Urinary bladder (tissue), 4 donors: ENCODE measurements at places on chromosomes 2 and 18. TPM values are rescaled to one million over a fixed set of nuclear protein-coding genes. Genes with fewer than 3 reads are reported as not detected.
A peak's percentile ranks its signal among the peaks of the same experiment; 100 is the strongest.

MC4R gene
- total RNA-seq: 0.16 TPM

GRCh38 chr2:23541503-23542229 lies 156.7 kb downstream of the KLHL29 start:
- DNase-seq: no peak

DNA sequence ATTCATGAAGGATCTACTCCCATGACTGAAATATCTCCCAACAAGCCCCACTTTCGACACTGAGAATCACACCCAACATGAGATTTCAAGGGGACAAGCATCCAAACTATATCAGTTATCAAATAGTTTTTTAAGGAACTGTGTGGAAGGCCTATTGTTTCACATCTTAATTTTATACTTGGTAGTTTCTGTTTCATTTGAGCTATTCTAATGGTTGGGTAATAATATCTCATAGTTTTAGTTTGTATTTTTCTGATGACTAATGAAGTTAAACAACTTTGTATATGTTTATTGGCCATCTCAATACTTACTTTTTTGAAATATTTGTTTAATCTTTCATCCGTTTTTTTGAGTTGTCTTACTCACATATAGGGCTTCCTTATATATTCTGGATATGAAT lies 135.0 kb downstream of the SCG2 start:
- no peak for DNase-seq

CCT4 gene
- total RNA-seq: 122 TPM

DSG3 gene
- total RNA-seq: 1.0 TPM

SERPINB3 gene
- 0.16 TPM for total RNA-seq

ABHD1 gene
- not detected for total RNA-seq

GRCh38 chr2:41216978-41217377 lies 765.1 kb upstream of the SLC8A1 start:
- peak; percentile 3 for DNase-seq

- DNase-seq: no peak
Observed at GRCh38 chr2:118672571-118673158, 174.8 kb downstream of the EN1 start.

- no peak for DNase-seq
Observed at GRCh38 chr18:57826252-57826651, 23.1 kb upstream of the ATP8B1 start.

DIPK1C gene
- total RNA-seq: 1.6 TPM

DSC3 gene
- total RNA-seq: 9.4 TPM

- DNase-seq: no peak
Observed at GRCh38 chr2:129779783-129780182, 199.7 kb upstream of the RAB6C start.

GRCh38 chr18:7467708-7468466 lies 99.2 kb upstream of the PTPRM start:
- DNase-seq: no peak

VSNL1 gene
- 1.7 TPM for total RNA-seq

- DNase-seq: no peak
Observed at GRCh38 chr2:61605245-61605644, 67.1 kb upstream of the XPO1 start.

GRCh38 chr18:13934676-13935075 lies 19.3 kb upstream of the MC2R start:
- DNase-seq: no peak

ZNF532 gene
- 105 TPM for total RNA-seq

CRYBA2 gene
- total RNA-seq: not detected

DNA sequence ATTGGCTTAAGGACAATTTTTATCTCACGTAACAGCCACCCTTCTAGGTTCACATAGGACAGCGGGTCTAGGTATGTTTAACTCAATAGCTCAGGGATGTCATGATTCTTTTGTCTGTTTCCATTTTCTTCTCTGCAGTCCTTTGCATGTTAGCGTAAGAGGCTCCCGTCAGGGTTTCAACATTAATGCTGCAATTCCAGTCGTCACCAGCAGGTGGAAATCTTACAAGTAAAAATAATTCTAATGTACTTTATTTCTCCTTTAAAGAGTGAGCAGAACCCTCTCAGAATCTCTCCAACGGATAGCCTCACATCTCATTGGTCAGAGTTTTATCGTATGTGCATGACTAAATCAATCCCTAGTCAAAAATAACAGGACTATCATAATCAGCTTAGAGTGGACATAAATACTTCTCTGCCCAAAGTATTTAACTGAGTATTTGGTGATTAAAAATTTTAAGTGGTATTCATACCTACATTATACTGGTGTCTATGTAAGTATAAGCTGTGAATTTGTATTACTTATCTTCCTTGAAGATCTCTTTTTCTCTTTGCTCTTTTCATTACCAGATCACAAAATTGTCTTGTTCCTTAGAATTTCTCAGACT lies 487.2 kb upstream of the GCFC2 start:
- peak; percentile 6 for DNase-seq

IL1R2 gene
- total RNA-seq: 0.37 TPM

GRCh38 chr2:74186038-74186437 lies 7.4 kb upstream of the MOB1A start:
- DNase-seq: no peak

DOK6 gene
- total RNA-seq: 22.6 TPM

DHRS9 gene
- 0.69 TPM for total RNA-seq

- DNase-seq: no peak
Observed at GRCh38 chr2:160365716-160366367, 127.8 kb downstream of the RBMS1 start.

ARHGEF4 gene
- 7.0 TPM for total RNA-seq

FAM110C gene
- total RNA-seq: 10.8 TPM

- DNase-seq: no peak
Observed at GRCh38 chr2:71610671-71611070, 157.3 kb downstream of the DYSF start.

TACR1 gene
- 1.9 TPM for total RNA-seq

DNA sequence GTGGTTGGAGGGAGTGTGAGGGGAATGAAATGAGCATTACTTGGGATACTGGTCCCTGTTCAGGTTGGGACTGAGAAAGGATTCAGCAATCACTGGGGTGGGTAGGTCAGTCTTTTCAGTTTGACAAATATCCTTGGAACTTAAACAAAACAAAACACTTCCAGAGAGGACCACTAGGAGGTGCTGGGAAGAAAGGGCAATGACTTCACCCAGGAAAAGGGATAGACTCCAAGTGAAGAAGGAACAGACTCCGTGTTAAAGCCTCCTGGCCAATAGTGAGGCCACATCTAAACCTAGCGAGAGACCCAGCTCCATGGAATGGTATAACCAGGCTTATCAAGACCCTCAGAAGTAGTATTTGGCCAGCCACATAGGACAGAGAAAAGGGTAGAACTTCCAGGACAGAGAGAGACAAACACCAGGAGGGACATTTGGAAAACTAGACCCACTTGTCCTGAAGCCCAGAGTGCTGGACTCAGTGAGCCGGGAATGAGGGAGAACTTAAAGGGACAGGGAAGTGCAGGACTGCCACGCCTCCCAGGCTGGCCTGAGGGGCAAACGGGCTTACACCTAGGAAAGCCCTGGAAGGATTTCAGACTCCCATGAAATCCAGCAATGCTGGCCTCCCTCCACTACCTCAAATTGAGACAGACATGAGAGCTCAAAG lies 19.6 kb upstream of the KCNG3 start:
- no peak for DNase-seq

- DNase-seq: no peak
Observed at GRCh38 chr2:43391878-43392215, 165.4 kb upstream of the ZFP36L2 start.

DNA sequence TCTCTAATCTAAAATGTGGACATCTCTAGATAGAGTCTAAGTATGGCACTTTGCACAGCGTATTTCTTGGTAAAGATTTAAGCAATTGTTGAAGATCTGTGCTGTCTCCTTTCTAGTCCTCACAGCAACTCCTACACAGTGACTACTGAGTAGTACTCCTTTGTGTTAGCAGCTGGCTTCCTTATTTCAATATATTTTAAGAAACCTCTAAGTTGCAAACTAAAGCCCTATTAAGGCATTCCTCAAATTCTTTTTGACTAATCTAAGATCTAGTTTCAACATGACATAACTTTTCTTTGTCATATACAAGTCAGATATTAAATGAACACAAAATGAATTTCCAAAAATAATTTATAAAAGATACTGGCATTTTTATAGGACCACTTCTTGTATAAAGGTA lies 121.8 kb upstream of the DNAJC10 start:
- no peak for DNase-seq

STPG4 gene
- total RNA-seq: not detected

- DNase-seq: no peak
Observed at GRCh38 chr2:71250935-71251334, 24.0 kb upstream of the PAIP2B start.

DNA sequence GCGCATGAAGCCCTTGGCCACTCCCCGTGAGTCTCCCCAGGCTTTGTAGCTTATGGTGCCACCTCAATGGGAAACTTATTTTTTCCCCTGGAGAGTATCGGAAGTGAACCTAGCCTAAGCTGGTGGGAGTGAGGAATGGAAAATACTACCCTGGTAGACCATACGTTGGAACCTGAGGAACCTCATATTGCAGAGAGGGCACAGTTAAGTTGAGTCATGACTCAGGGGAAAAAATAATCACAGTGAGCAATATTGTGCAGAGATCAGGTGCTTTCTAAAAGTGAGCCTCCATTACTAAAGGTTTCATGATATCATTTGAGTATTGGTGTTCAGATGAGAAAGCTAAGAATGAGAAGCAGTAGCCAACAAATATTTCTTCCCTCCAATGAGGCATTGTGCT lies 360.5 kb upstream of the NT5C1B start:
- DNase-seq: no peak

DNA sequence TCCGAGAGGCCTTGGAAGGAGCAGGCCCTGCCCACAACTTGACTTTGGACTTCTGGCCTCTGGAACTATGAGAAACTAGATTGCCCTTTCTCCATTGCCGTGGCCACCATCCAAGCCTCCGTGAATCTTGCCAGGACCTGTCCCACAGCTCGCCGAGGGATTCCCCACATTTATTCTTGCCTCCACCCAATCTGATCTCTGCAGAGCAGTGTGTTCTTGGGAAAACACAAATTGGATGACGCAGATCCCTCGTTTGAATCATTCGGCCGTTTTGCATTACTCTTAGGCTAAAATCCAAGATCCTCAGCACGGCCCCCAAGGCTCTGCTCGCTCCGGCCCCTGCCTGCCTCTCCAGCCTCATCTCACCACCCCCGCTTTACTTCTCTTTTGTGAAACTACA lies 364.2 kb downstream of the ZNF516 start:
- DNase-seq: no peak

DNA sequence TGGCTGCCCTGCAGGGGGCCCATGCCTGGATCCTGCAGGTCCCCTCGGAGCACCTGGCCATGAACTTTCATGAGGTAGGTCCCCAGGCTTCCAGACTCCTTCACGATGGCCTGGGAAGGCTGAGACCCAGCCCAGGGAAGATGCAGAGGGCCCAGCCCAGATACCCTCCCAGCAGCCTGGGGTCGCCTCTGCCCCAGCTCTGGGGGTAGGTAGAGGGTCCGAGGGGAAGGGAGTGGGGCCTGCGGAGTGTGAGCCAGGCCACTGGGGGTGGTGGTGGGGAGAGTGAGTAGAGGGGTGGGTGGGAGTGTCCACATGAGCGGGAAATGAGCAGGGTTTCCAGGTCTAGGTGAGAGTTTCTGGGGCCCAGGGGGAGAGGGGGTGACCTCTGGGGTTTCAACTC lies 1.2 kb upstream of the CHRND start:
- no peak for DNase-seq

DNA sequence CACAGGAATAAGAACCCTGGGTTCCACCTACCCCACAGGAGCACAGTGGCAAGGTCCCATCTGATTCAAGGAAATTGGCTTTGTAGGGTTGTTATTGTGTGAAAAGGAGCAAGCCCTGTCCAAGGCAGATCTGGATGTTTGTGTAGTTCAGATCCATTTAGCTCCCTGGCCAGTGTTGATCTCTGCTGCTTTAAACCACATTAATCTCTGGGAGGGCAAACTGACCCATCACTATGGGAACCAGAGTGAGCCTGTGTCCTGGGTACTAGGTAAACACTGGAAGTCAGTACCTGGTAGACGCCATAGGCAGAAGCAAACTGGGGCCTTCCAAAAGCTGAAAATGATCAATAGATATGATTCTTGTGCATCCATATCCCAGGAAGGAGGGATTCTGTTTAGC lies 271.5 kb upstream of the EPAS1 start:
- no peak for DNase-seq

DNA sequence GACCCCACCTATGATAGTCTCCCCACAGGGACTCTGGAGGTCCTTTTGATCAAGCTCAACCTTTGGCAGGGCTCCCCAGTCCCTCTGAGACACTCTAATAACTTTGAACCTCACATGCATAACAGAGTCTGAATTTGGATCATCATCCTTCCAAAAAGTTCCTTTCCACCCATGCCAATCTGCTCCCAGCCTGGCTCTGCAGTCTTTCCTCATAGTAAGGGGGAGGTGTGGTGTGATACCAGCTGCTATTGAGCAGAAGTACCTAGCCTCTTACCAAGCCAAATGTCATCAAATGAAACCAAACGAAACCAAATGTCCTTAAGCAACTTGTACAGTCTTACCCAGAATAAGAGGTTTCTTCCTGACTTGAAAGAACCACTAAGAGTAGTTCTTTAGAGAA lies 36.5 kb downstream of the DTNA start:
- no peak for DNase-seq

- DNase-seq: no peak
Observed at GRCh38 chr2:216131175-216131926, 22.2 kb downstream of the XRCC5 start.

PROM2 gene
- total RNA-seq: 13.6 TPM

DNA sequence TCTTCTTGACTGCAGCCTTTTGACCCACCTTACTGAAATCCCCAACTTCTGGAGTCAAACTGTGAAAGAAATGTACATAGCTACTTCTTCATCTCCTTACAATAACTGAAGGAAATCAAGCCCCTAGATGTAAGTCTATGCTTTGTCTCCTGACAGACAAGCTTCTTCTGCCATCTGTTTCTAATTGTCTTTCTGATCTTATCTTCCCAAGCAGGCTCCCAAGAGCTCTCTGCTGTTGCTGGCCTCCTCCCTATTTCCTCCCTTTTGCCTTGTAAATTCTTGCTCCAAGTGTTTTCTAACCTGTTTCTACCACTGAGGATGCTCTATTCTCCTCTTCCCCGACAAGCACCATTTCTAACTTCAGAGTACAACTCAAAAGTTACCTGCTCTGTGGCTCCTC lies 77.4 kb upstream of the OSR1 start:
- DNase-seq: no peak
